Thoracic aorta endothelial cell (primary cell): ENCODE measurements at places on chromosomes 16 and 17. TPM values are rescaled to one million over a fixed set of nuclear protein-coding genes. Genes with fewer than 3 reads are reported as not detected.

The DPEP2 gene
- total RNA-seq: 0.22 TPM in 1 of 2 replicates, not detected in the other

The CFAP119 gene
- total RNA-seq: 1.5 and 1.7 TPM in 2 replicates

The IGSF6 gene
- not detected in 2 replicates for total RNA-seq

The KRTAP4-5 gene
- not detected in 2 replicates for total RNA-seq

The TNFRSF13B gene
- total RNA-seq: not detected in 2 replicates

The GPR142 gene
- total RNA-seq: not detected in 2 replicates

The GPR179 gene
- total RNA-seq: not detected in 2 replicates

The DNAAF1 gene
- 0.14 TPM in 1 of 2 replicates, not detected in the other for total RNA-seq

The RAB37 gene
- 0.13 and 0.43 TPM in 2 replicates for total RNA-seq

The KRTAP9-8 gene
- total RNA-seq: not detected in 2 replicates

The ABCA8 gene
- 15.8 and 77.7 TPM in 2 replicates for total RNA-seq

The ZCCHC14 gene
- total RNA-seq: 13.8 and 15.9 TPM in 2 replicates

The NUP93 gene
- total RNA-seq: 98.4 and 103 TPM in 2 replicates

The NPW gene
- 0.13 and 0.72 TPM in 2 replicates for total RNA-seq

The HCRT gene
- not detected in 2 replicates for total RNA-seq

The KREMEN2 gene
- total RNA-seq: not detected in 2 replicates

The TPSD1 gene
- not detected in 2 replicates for total RNA-seq

The CCL8 gene
- not detected in 2 replicates for total RNA-seq

The MYH1 gene
- total RNA-seq: not detected in 2 replicates

The GGT6 gene
- total RNA-seq: not detected in 2 replicates

The MILR1 gene
- total RNA-seq: 7.4 and 40.3 TPM in 2 replicates

The GH1 gene
- total RNA-seq: not detected in 2 replicates

The TAT gene
- not detected in 2 replicates for total RNA-seq

The SMIM5 gene
- total RNA-seq: under 0.01 TPM in 1 of 2 replicates, not detected in the other

The UBE2I gene
- total RNA-seq: 82.0 and 102 TPM in 2 replicates

The GRAP gene
- total RNA-seq: 15.5 and 20.1 TPM in 2 replicates

The CDH5 gene
- total RNA-seq: 787 and 817 TPM in 2 replicates

The CDC6 gene
- total RNA-seq: 53.5 and 53.7 TPM in 2 replicates

The CTDNEP1 gene
- 33.8 and 45.2 TPM in 2 replicates for total RNA-seq

The CD7 gene
- not detected in 2 replicates for total RNA-seq

The ITGB4 gene
- 3.7 TPM in 2 replicates for total RNA-seq

The HID1 gene
- total RNA-seq: 14.9 and 28.4 TPM in 2 replicates

The OTOA gene
- total RNA-seq: 0.07 TPM in 1 of 2 replicates, not detected in the other

The CDR2L gene
- total RNA-seq: 23.1 and 27.4 TPM in 2 replicates

The ZFHX3 gene
- total RNA-seq: 7.6 and 10.3 TPM in 2 replicates

The OR3A3 gene
- total RNA-seq: not detected in 2 replicates

The OR1A1 gene
- total RNA-seq: not detected in 2 replicates

The PNMT gene
- total RNA-seq: not detected in 2 replicates

The KNOP1 gene
- 25.8 and 27.1 TPM in 2 replicates for total RNA-seq

The SLC43A2 gene
- 16.6 and 29.0 TPM in 2 replicates for total RNA-seq

The MT1M gene
- 2.4 and 2.5 TPM in 2 replicates for total RNA-seq

The CHD9NB gene
- 1.4 and 1.5 TPM in 2 replicates for total RNA-seq

The TNFRSF17 gene
- not detected in 2 replicates for total RNA-seq

The DHRS7C gene
- total RNA-seq: not detected in 2 replicates

The SLFN11 gene
- 133 and 202 TPM in 2 replicates for total RNA-seq

The CCL1 gene
- total RNA-seq: not detected in 2 replicates

The TEX19 gene
- 0.07 TPM in 1 of 2 replicates, not detected in the other for total RNA-seq

The KRT32 gene
- total RNA-seq: not detected in 2 replicates

The RDM1 gene
- 0.40 and 0.72 TPM in 2 replicates for total RNA-seq

The TPSG1 gene
- not detected in 2 replicates for total RNA-seq

The EMC6 gene
- total RNA-seq: 16.9 and 26.9 TPM in 2 replicates

The CRHR1 gene
- total RNA-seq: not detected in 2 replicates

The KRTAP4-3 gene
- not detected in 2 replicates for total RNA-seq

The CHST4 gene
- total RNA-seq: not detected in 2 replicates

The SMTNL2 gene
- not detected in 2 replicates for total RNA-seq
